ENCODE measurements at places on chromosomes 2 and 18.
A peak's percentile ranks its signal among the peaks of the same experiment; 100 is the strongest.

GRCh38 chr2:12955864-12956263 lies 239.1 kb downstream of the TRIB2 start:
- no peak for DNase-seq

DNA sequence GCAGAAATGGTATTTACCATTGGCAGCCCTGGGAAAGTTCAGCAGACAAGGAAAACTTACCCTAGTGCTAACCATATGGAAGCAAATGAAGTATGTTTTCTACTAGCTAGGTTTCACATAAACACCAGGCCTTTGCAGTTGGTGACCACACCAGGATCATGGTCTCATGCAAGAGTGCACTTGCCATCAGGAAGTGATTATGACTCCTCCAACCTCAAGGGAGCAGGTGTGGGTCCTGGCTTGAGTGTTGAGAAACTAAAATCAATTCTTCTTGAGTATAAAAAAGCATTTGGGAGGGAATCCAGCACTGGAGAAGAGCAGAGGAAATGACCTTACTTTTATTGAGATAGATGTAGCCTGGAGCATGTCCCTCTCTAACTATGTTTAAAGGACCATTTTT lies 56.8 kb upstream of the SPAG16 start:
- DNase-seq, result no peak

DNA sequence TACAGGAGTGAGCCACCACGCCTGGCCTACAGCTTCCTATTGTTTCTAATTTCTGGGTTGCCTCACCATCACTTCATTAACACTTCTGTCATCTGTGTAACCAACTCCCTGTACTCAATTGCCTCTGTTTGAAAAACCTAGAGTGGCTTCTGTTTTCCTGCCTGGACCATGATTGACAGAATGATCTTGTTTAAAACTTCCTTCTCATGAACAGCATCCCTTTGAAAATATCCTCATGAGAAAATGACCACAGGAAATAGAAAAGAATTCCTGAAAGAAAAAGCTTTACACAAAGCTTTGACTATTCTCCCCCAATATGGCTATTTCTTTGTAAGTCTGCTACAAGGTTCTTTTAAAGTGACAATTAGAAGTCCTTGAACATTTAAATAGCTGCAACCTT lies 672.3 kb downstream of the ARHGAP15 start:
- no peak for DNase-seq

DNA sequence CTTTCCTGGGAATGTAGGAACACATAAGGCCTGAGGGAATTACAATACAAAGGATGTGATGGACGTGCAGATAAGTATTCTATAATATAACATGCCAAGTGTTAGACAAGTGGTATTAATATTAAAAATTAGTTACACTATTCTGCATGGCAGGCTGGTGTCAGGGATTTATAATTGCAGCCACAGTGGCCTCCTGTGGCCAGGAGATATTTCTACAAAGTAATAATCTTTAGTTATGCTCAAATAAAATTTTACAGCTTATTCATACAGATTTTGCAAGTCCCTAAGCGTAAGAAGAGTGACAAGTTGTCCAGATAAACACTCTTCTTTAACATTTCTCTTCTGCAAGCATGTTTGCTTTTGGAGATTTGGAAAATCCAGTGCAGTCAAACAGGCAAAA lies 90.4 kb upstream of the CBLN2 start:
- no peak for DNase-seq

- DNase-seq, result no peak
Observed at GRCh38 chr2:112960230-112960825, 17.5 kb upstream of the IL36G start.

DNA sequence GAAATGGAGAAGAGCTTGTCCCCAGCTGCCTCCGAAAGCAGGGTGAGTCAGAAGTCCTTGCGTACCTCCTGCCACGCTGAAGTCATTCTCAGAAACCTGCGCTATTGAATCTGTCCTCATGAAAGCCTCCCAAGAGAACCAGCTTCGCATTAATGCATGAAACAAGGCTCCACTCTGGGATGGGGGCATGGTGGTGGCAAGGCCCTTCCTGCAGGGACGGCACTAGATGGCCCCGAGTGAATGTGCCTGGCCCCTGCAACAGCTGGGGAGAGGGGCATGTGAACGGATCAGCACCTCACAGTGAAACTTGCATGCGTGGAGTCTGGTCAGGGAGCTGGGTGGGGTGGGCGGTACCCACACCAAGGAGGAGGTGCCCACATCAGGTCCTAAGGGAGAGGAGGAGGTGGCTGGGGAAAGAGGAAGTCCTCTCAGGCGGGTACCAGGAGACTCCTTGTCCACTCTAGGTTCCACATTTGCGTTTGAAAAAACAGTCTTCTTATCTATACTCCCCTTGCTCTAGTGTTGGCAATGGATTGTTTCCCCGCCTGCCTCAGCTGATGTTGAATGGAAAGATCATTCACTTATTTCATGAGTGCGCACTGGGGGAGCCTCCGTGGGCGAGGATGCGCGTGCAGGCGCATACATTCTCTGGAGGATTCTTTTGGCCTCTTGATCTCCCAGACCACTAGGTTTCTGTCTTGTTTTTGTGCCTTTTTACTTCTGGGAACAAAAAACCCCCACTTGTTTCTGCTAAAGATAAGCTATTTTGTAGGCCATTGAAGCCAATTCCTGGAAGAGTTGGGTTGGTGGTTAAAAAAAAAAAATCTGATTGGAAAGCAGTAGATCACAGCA lies 104.7 kb downstream of the KLHL29 start:
- DNase-seq, result no peak

GRCh38 chr2:241123816-241124536 lies 21.9 kb upstream of the MTERF4 start:
- no peak for DNase-seq

GRCh38 chr2:199882667-199883066 lies 28.4 kb upstream of the C2orf69 start:
- DNase-seq, result no peak

GRCh38 chr18:3814816-3815215 lies 364.8 kb downstream of the TGIF1 start:
- DNase-seq, result peak; percentile 63

DNA sequence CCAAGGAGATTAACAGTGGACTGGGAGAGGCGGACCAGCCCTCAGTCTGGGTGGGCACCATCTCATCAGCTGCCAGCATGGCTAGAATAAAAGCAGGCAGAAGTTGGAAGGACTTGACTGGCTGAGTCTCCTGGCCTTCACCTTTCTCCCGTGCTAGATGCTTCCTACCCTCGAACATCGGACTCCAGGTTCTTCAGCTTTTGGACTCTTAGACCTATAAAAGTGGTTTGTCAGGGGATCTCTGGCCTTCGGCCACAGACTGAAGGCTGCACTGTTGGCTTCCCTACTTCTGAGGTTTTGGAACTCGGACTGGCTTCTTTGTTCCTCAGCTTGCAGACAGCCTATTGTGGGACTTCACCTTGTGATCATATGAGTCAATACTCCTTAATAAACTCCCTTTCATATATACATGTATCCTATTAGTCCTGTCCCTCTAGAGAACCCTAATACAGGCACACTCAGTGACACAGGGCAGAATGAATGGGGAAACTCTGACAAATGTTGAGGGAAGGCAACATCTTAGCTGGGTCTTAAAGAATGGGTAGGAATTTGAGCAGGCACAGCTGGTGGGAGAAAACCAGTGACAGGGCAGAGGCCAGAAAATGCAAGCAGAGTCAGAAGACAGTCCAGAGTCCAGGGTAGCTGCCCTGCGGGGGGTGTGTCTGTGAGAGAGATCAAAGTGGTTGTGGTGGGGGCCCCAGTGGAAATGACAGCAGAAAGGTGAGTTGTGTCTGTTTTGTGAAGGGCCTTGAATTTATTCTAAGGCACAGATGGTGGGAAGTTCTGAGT lies 108.1 kb upstream of the CD302 start:
- DNase-seq, result no peak

GRCh38 chr2:31505111-31505510 lies 75.6 kb downstream of the SRD5A2 start:
- DNase-seq, result no peak

DNA sequence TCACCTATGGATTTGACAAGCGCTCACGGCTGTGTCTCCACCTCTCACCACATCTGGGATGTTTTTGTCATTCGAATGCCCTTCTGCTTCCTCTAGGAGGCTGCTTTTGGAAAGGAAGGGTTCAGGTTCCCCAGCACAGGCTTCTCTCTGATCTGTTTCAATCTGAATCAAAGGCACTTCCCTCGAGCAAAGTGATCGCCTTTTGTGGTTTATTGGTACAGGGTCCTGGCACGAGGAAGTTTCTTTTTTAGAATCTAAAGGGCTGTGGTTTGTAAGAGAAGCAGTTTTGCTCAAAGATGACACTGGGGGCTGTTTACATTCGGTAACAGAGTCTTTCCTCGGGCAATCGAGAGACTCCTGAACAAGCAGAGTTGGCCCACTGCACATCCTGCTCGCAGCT lies 145.0 kb downstream of the DAW1 start:
- no peak for DNase-seq

- DNase-seq, result no peak
Observed at GRCh38 chr2:15107137-15107536, 454.0 kb downstream of the NBAS start.

DNA sequence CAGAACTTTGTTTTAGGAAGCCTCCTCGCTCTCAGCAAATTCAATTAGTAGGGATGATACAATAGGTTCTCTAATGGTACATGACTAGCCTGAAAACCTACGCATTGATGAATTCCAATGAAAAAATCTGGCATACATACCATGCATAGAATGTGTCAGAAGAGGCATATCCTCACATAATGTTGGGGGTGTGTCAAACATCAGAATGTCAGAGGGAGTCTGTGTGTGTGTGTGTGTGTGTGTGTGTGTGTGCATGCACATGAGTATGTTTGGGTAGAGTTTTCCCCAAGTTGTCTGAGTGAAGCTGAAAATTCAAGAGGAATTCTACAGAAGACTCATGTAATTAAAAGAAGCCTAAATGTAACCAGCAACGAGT lies 78.5 kb downstream of the FIGN start:
- peak; percentile 40 for DNase-seq

DNA sequence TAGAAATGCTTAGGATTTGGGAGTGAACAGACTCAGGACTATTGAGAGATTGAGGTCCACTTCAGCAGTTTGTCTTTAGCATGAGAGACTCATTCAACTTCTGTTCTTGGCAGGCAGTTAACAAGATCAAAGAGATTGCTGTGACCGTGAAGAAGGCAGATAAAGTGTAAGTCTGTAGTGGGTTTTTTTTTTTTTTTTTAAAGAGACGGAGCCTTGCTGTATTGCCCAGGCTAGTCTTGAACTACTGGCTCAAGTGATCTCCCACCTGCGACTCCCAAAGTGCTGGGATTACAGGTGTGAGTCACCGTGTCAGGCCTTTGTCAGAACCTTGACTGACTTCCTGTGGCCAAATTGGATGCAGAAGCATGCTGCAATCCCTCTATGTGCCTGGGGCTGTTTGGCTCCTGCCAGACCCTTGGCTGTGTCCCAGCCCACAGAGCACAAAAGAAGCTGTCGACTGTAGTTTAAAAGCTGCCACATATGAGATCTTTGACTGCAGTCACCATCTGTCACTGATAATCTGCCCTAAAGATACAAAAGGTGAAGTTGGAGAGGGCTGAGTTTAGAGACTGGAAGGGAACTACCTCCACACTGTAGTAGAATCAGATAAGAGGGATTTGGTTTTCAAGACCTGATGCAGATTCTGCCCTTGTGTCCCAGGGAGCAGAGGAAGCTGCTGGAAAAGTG lies 9.9 kb downstream of the CCT7 start:
- peak; percentile 82 for DNase-seq

DNA sequence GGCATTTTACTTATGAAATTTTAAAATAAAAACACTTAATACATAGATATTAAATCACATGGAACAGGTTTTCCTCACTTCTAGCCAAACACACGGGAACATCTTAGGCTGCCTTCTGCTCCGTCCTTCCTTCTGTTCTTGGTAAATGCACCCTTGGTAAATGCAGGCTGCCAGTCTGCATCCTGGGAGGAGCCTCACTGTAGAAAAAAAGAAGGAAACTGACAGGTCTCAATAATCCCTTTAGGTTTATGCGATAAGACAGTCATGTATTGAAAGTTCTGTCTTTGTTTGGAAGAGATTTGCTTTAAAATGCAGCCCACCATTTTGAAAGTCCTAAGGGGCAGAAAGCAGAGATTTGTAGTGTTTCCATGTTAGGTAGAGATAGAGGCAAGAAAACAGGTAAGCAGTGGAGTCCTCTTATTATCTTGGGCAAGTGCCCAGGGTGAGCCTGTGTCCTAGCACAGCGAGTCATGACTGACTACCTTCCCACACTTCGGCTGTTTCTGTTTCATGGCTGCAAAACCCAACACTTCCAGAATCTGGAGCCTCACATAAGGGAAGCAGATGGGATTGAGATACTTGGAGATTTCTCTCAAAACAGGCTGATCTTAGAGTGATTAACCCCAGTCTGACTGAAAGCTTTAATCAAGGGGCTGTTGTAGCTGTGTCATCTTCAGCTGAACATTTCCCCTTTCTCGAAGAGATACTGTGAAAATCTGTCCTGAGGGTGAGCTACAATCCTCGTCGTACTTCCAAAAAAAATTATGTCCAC lies 131.4 kb upstream of the MAP3K20 start:
- DNase-seq, result no peak

- no peak for DNase-seq
Observed at GRCh38 chr2:241865416-241865956, 4.0 kb upstream of the RTP5 start.

- DNase-seq, result no peak
Observed at GRCh38 chr2:161556440-161556839, 67.8 kb upstream of the SLC4A10 start.

- peak; percentile 58 for DNase-seq
Observed at GRCh38 chr2:210169516-210170195, 1.6 kb downstream of the KANSL1L start.

- DNase-seq, result no peak
Observed at GRCh38 chr2:202299712-202300111, 34.1 kb downstream of the NOP58 start.

DNA sequence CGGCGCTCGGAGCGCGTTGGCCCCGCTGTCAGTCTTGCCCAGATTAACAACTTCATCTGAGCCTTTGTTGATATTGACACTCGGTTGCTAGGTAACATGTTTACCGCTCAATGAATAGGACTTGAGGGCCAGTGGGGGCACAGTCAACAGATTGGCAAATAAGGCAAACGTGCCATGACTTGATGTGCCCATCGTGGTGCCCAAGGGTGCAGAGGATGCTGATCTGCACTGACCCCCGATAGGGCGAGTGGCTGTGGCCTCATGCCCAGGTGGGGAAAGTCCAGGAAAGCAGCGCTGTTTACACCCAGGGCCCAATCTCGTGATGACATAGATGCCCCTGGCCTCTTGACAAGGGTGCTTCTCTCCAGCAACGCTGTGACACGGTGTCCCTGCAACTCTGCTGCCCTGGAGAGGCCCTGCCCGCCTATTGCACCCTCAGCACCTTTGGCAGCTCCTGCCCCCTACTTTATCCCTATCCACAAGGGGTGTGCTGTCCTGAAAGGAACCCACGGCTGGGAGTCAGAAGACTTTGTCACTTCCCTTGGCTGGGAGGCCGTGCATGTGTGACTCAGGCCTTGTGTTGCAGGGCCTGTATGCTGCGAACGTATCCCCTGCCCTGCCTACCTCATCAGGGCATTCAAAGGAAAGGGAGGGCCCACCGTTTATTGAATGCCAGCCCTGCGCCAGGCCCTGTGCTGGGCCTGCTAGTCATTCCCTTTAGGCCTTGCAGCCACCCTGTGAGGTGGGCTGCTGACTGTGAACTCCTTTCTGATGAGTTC lies 158.0 kb downstream of the INHBB start:
- DNase-seq, result peak; percentile 59

All from EL (cell line).